NCI-H1105 treated with DMSO at 0.1 percent for 48 hours (cell line): ENCODE measurements at places on chromosomes 1 and 21.

DNA sequence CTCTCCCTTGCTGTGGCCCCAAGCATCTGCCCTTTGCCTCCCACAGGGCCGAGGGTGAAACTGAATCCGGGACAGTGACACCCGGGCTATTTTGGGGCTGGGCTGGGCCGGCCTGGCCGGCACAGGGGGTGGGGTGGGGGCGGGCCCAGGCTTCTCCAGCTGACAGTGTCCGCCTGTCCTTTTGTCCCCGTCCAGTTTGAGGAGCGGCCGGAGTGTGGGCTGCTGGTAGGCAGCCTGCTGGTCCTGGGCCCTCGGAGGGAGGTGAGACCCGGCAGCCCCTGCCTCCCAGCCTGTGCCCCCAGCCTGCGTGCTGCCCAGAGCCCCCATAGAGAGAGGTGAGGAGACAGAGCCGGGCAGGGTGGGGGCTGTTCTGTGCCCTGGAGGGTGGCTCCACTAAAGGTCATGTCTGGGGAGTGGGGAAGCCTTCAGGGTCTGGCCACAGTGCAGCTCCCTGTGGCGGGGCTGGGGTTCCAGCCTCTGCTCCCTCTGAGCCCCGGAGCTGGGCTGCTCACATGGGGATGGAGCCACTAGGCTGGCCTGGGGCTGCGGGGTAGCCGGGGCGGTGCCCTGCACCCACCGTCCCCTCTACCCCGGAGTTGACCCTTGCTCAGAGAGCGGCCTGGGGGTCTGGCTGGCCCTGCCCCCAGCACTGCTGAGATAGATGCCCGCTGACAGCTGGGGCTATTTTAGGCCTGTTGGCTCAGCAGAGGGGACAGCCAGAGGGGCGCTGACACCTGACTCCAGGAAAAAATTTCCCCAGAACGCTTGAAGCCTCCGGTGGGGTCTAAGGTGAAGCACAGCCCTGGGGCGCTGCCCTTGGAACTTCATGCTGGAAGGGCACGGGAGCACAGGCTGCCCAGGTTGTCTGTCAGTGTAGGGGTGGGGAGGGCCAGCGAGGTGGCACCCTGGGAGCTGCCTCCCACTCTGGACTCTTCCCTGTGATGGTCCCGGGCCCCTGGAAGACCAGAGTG, at the start of gene OBSCN:
TSS of gene OBSCN (plus strand) at position 194 of the 971 bp plus-strand sequence. CDS start 3,740 bp downstream, outside the sequence.
- DNase-seq = no peak

DNA sequence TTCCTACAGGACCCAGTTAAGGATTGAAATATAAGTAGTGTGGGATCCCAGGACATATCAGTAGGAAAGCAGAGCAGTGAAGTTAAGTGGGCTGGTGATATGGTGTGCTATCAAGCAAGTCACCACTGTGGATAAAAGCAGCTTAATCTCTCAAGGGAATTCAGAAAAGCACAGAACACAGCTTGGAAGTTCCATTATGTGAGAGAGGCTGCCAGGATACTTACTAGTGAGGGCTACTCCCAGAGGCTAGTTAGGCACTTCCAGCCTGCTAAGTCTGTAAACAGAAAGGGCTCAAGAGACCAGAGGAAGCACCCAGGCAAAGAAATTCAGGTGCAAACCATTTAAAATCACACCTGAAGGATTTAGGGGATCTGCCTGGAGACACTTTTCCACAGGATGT, 18.8 kb upstream of the GRIK1 start:
- no peak for DNase-seq

DNA sequence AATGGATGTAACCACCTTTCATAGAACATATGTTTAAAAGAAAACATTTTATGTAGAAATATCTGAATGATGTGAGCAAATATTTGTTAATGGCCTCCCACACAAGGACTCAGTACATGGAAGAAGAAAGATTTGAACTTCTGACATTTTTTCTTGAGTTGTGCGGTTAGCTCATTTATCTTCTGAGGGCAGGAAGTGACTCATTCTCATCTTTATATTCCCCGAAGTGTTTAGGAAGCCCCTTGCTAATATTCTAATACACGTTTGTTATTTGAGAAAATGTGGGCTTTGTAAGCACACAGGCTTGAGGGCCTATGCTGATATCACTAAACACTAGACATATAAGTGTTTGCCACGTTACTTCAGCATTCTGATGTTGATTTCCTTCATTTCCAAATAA, 392.5 kb upstream of the PTBP2 start:
- no peak for DNase-seq

GRCh38 chr1:35683012-35683411, 35.7 kb downstream of the C1orf216 start:
- DNase-seq = no peak

- no peak for DNase-seq
Observed at GRCh38 chr1:158289811-158290210, at the start of gene CD1C. Gene CD1C (plus strand): TSS chr1:158289923. CDS start chr1:158290065, 142 bp downstream.

DNA sequence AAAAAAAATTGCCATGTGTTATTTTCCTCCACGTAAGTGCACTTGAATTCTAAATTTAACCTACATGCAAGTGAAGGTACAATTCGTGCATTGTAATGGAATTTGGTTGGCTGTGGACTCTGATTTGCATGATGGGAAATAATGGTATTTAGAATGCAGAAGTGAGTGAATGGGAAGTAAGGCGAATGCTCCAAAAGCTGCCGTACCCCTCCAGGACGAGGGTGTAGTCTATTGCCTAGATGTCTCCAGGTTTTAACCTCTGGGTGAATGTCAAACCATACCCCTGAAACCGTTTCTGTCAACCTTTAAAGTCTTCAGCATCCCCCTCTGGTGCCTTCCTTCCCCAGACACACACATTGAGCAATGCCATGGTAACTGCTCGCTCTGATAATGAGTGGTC, 44.5 kb downstream of the KIAA0040 start:
- DNase-seq = no peak

- DNase-seq = no peak
Observed at GRCh38 chr1:48744032-48744431, 32.7 kb downstream of the BEND5 start.

DNA sequence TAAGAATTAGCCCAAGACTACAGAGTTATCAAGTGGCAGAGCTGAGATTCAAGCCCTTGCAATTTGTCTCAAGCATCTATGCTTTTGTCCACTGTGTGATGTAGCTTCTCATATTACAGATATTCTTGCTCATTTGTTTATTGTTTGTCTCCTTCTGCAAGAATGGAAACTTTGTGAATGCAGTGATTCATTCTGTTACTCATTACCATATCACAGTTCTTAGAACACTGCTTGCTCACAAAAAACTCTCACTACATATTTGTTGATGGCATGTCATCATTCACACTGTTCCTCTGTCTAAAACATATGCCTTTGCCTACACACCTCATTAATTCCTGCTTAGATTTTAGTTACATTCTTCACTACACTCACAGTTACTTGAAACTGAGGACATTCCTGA, 1198.9 kb downstream of the PLA2G4A start:
- no peak for DNase-seq

DNA sequence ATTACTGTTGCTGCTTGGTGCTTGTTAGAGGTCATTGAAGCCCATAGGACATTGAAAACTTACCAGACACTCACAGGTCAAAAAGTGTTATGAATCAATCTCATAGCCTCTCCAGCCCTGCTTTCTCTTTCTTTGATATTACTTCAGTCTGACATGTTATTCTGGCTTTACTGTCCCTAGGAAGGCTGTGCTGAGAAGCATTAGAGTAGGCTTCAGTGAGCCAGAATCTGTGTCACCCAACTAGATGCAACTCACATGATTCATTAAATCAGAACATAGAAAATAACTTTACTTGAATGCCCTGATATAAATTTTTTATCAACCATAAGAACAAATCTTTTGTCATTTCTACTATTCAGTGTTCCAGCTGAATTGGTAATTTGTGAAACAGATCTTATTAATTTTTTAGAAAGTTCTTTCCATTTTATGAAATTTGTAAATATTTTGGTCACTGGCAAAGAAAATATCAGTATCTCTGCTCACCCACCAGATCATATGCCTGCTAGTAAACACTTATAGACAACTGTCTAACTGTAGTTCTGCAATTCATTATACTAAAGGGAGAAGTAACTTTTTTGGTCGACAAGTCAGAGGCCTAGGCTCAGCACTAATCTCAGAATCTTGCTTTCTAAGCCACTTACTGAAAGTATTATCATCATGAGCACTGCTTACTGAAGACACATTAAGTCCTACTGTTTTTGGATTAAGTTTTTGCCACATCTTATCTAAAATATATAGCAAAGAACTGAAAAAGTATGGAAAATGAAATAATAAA, 48.2 kb downstream of the RPAP2 start:
- no peak for DNase-seq

DNA sequence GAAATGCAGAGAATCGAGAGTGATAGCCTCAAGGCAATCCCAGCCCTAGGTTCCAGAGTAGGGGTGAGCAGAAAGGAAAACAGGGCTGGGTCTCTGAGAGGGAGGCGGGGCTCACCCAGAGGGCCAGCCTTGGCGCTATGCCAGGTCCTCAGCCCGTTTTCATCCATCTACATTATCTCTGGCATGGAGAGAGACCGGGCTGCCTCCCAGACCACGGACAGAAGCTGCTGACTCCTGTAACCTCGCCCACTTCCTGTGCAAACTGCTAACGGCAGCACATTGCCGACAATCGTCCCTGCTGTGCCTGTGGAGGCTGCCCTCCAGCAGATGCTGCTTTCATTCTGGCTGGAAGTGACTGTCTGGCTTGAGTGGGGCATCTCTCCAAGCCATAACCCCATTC, 569.1 kb downstream of the NPHP4 start:
- DNase-seq = peak; percentile 83

GRCh38 chr21:15406791-15407190, 323.0 kb upstream of the USP25 start:
- DNase-seq = no peak

GRCh38 chr1:207813512-207813881, 61.6 kb downstream of the CD46 start:
- DNase-seq = no peak

GRCh38 chr1:26540351-26540750, 10.8 kb downstream of the RPS6KA1 start:
- no peak for DNase-seq

- DNase-seq = peak; percentile 46
Observed at GRCh38 chr21:32957545-32957944, 68.2 kb upstream of the OLIG2 start.

GRCh38 chr1:226054519-226055327, 7.8 kb upstream of the H3-3A start:
- DNase-seq = no peak

- peak; percentile 55 for DNase-seq
Observed at GRCh38 chr1:202192770-202193613, 607 bp upstream of the LGR6 start.

GRCh38 chr21:31946231-31946630, 73.4 kb downstream of the HUNK start:
- no peak for DNase-seq

DNA sequence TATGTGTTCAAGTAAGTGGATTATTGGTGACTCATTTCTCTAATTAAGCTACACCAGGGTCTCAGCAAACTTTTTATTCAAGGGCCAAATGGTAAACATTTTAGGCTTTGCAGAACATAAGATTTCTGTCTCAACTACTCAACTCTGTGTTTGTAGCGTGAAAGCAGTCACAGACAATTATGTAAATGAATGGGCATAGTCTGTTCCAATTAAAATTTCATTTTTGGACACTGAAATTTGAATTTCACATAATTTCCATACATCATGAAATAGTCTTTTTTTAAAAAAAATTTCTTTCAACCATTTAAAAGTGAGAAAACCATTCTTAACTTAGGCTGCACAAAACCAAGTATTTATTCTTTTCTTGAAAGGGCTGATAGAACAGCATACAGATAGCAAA, 50.1 kb downstream of the IL23R start:
- no peak for DNase-seq
